Activated T-cell treated with anti-CD3 and anti-CD28 coated beads, Interleukin-2, amount 50 U/mL, for 24 hours (primary cell): ENCODE measurements at places on chromosomes 16 and 17.

DNA sequence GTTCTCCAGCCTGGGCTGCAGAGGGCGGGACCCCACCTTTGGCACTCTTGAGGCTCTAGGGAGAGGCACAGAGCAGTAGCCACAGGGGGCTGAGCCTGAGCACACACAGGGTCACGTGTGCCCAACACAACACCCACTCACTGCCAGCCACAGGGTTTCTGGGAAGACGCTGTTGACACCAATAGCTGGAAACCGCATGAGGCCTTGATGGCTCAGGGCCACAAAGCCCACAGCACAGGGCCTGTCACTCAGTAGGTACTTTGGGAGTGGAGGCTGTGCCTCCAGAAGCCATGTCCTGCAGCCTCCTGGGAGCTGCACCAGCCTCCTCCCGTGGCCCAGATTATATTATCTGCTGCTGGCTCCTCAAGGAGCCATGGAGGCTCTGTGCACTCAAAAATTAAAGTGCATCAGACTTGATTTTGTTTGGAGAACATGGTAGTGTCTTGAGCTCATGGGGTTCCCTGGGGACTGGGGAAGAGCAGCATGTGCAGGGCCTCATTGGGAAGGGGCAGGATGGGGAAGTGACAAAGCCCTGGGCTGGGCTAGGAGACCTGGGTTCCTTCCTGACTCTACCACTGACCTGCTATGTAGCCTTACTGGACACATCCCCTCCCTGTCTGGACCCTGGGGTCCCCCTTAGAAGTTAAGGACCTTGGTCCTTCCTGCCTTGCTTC lies 12.5 kb upstream of the SREBF1 start:
- peak overlapping the region; percentile 96 for H3K27ac ChIP-seq
- no peaks in the 10 kb centered on the region for H3K27me3 ChIP-seq
- peak overlapping the region; percentile 59 for H3K4me3 ChIP-seq
- H3K36me3 ChIP-seq = peaks cover 11% of the 10 kb centered on the region
- H3K4me1 ChIP-seq = peaks cover 76% of the 10 kb centered on the region
- peak; percentile 85 for DNase-seq

DNA sequence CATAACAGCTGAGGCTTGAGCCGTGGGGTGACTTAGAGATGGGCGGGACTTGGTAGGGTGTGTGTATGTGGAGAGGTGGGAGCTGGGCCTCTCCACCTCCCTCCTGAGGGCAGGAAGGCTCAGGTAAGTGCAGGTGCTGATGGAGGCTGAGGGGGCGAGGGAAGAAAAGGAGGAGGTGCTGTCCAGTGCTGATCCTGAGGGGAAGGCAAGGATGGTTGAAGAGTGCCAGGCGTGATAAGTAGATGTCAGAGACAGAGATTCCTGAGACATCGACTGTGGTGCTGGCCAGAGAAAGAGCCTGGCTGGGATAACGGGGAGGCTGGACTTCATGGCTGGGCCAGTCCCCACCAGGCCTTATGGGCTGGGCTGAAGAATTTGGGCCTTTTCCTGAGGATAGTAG lies 159.1 kb downstream of the SDK2 start:
- H3K4me1 ChIP-seq = no peaks in the 10 kb centered on the region
- no peak overlapping the region for H3K27ac ChIP-seq
- peaks cover 8% of the 10 kb centered on the region for H3K36me3 ChIP-seq
- H3K4me3 ChIP-seq = no peak overlapping the region

- peak overlapping the region; percentile 70 for H3K27ac ChIP-seq
- H3K36me3 ChIP-seq = peaks cover 72% of the 10 kb centered on the region
- DNase-seq = no peak
- H3K4me1 ChIP-seq = no peaks in the 10 kb centered on the region
- no peak overlapping the region for H3K4me3 ChIP-seq
- H3K27me3 ChIP-seq = no peaks in the 10 kb centered on the region
Observed at GRCh38 chr17:37530420-37530819, 40.7 kb downstream of the DUSP14 start.

- peak overlapping the region; percentile 56 for H3K27ac ChIP-seq
- H3K27me3 ChIP-seq = no peaks in the 10 kb centered on the region
- peaks cover 2% of the 10 kb centered on the region for H3K36me3 ChIP-seq
- H3K4me1 ChIP-seq = peaks cover 59% of the 10 kb centered on the region
- no peak overlapping the region for H3K4me3 ChIP-seq
- peak; percentile 67 for DNase-seq
Observed at GRCh38 chr16:85564277-85565051, 48.7 kb upstream of the GSE1 start.

DNA sequence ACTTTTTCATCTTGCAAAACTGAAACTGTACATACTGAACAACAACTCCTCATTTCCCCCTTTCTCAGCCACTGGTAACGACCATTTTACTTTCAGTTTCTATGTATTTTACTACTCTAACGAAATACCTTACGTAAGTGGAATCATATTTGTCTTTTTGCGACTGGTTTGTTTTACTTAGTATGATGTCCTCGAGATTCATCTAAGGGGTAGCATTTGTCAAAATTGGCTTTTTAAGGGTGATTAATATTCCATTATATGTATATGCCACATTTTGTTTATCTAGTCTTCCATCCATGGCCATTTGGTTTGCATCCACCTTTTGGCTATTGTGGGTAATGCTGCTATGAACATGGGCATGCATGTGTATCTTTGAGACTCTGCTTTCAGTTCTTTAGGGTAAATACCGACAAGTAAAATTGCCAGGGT lies 10.4 kb downstream of the KPNB1 start:
- no peak for DNase-seq
- H3K4me1 ChIP-seq = peaks cover 74% of the 10 kb centered on the region
- peak overlapping the region; percentile 51 for H3K4me3 ChIP-seq
- H3K36me3 ChIP-seq = peaks cover 94% of the 10 kb centered on the region
- H3K27ac ChIP-seq = peak overlapping the region; percentile 90

DNA sequence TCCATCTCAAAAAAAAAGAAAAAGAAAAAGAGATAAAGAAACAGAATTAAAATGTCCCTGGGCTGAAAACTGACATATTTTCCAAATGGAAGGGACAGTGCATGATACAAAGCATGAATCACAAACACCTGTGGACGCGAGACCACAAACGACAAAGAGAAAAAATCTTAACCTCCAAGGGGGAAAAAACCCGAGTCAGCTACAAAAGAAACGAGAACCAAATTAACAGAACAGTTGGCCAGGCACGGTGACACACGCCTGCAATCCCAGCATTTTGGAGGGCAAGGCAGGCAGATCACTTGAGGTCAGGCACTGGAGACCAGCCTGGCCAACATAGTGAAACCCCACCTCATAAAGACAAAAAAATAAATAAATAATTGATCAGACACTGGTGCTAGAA lies 1.9 kb downstream of the TRAP1 start:
- no peak for DNase-seq
- H3K27me3 ChIP-seq = no peaks in the 10 kb centered on the region
- peaks cover 51% of the 10 kb centered on the region for H3K4me1 ChIP-seq
- peaks cover 57% of the 10 kb centered on the region for H3K36me3 ChIP-seq

- no peak for DNase-seq
- H3K4me1 ChIP-seq = peaks cover 13% of the 10 kb centered on the region
- no peak overlapping the region for H3K4me3 ChIP-seq
- no peaks in the 10 kb centered on the region for H3K27me3 ChIP-seq
- H3K36me3 ChIP-seq = no peaks in the 10 kb centered on the region
- H3K27ac ChIP-seq = no peak overlapping the region
Observed at GRCh38 chr17:48462946-48463345, 32.9 kb upstream of the SKAP1 start.

DNA sequence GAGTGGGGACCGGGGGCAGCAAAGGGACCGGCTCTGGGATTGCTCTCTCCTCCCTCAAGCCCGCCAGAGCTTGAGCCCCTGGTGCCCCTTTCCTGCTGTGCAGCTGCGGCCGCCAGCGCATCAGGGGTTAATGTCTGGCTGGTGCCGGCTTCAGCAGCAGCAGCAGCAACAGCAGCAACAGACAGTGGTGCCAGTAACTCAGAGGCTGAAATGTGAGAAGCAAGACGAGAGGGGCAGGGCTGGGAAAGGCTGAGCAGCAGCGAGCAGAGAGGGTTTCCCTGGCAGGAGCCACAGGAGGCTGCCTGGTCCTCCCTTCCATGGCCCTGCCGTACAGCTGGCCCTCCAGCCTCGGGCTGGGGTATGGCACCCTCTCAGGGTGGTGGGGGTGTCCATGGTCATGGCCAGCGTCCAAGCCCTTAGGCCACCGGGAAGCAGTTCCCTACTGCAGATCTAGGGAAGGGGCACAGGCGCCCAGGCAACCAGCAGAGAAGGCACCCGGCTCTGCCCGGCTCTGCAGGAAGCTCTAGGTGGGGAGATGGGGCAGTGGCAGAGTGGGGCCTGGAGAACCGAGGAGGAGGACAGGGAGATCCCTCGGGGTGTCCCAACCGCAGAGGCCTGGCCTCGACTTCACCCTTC lies 21.1 kb upstream of the TFAP4 start:
- H3K27me3 ChIP-seq = no peaks in the 10 kb centered on the region
- no peaks in the 10 kb centered on the region for H3K4me1 ChIP-seq
- no peaks in the 10 kb centered on the region for H3K36me3 ChIP-seq
- no peak overlapping the region for H3K4me3 ChIP-seq
